HCEC 1CT (cell line): ENCODE measurements at places on chromosomes 6 and 20.
A peak's percentile ranks its signal among the peaks of the same experiment; 100 is the strongest.

DNA sequence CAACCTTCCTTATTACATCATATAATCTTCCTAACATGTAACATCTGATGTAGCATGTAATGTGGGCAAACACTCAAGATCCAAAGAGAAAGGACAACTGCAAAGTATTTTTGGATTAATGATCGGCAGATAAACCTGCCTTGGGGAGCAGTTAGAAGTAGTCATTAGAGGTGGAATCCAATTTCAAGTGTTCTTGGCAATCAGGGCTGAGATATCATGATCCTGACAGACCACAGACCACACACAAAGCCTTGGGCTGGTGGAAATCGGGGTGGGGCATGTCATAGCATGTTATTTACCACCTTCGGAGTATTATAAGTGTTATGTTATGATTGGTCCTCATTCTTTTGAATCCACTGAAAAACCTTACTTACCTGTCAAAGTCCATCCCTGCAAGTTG is 16.3 kb downstream of the NCOA5 start:
- no peak for DNase-seq

DNA sequence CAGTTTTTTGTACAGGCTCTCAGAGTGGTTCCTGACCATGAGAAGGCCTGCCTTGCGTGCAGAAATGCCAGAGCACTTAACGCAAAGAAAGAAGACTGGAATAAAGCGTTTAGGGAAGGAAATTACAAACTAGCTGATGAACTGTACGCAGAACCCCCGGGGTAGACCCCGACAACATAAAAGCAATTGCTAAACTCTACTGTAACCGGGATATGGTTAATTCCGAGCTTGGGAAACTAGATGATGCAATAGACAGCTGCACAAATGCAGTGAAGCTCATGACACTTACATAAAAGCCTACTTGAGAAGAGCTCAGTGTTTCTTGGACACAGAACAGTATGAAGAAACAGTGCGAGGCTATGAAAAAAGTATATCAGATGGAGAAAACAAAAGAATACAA is 35.7 kb downstream of the CITED2 start:
- DNase-seq: no peak

GRCh38 chr6:139942331-139942730 is 567.9 kb upstream of the CITED2 start:
- DNase-seq: no peak

GRCh38 chr6:110708295-110708950 is 106.8 kb downstream of the CDK19 start:
- peak; percentile 60 for DNase-seq

- DNase-seq: no peak
Measured at GRCh38 chr6:79967178-79967577, 19.8 kb upstream of the ELOVL4 start.

DNA sequence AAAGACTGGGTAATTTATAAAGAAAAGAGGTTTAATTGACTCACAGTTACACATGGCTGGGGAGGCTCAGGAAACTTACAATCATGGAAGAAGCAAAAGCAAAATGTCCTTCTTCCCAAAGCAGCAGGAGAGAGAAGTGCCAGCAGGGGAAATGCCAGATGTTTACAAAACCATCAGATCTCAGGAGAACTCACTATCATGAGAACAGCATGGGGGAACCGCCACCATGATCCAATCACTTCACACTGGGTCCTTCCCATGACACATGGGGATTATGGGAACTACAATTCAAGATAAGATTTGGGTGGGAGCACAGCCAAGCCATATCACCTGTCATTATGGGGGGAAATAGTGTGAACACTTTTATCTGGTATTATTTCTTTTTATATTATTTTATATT is 557.2 kb downstream of the EYS start:
- no peak for DNase-seq

DNA sequence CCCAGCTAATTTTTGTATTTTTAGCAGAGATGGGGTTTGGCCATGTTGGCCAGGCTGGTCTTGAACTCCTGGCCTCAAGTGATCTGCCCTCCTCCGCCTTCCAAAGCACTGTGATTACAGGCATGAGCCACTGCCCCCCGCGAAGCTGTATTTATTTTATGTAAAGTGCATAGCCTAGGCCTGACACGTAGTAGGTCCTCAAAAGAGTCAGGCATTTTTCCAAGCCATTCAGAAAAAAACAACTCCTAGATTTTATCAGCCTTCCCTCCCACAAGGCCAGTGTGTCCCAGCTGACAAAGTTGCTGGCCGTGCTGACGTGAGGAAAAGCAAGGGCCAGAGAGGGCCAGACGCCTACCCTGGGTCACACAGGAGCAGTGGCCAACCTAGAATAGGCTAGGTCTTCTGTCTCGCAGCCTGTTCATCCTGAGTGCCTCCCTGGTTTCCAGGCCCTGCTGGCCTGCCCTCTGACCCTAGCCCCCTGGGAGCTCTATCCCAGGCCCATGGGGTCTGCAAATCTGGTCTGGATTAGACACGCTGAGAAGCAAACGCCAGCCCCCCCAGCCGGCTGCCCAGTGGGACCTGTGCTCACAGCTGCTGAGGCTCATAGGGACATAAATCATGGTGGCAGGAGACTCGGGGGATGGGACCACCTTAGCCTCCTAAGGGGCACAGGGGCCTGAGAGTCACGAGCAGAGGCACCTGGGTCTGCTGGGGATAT is 11.8 kb downstream of the TCF15 start:
- DNase-seq: no peak

GRCh38 chr6:107154131-107154800 is 39.0 kb upstream of the BEND3 start:
- no peak for DNase-seq

DNA sequence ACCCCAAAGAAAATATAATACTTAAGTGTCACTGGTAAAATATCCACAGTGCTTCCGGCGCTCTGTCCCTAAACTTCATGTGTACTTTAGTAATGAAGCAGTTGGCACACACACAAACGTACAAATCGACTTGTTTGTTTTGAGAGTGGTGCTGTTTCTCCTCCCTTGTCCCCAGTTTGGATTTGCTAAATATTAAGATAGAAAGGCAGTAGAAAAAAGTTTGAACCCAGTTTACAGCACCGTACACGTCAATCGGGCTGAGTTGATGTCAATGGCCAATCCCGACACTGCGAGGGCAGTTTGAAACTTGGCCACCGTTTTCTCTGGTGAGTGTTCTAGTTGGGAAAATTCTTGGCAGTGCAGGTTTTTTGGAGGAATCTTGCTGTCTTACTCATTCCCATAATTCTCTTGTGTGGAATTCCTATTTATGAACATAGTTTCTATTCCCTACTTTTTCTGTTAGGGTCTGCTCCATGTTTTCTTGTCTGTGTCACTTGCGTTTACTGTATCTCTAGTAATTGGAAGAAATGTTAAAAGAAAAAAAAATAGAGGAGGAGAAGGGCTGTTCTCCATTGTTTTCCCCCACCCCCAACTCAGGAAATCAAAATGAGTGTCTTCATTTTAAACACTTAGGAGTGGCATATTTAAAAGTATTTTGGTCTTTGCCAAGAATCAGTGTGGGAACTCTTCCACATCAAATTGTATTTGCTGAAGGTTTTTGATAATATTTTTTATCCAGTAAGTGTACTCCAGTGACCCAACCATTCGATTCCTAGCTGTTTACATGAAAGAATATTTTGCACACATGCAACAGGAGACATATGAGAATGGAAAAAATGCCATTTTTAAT is 72.3 kb downstream of the OR2B2 start:
- DNase-seq: peak; percentile 92

DNA sequence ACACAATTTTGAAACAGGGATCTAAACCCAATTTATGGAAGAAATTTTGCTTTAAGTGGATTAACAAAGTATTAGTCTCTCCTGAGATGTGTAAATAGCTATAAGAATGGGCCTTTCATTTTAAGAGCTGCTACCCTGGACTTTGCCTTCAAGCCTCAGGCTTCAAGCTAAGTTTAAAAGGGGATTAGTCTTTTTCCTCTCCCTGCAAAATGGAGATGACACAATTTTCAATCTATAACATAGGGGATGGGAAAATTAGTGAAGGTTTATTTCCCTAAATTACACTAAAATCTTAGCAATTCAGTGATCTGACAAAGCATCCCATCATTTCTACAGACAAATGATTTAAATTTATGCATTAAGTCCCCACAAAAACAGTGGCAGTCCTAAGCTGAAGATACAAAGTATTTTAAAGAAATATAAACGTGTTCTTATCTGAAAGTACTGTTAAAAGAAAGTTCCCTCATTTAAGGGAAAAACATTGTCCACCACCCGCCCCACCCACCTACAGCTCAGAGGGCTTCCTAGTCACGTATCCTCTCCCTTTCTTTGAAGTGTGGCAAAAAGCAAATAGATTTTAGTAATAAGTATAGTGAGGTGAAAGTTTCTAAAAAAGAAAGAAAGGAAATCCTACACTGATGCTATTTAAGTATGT is 14.5 kb downstream of the ARHGAP18 start:
- no peak for DNase-seq

DNA sequence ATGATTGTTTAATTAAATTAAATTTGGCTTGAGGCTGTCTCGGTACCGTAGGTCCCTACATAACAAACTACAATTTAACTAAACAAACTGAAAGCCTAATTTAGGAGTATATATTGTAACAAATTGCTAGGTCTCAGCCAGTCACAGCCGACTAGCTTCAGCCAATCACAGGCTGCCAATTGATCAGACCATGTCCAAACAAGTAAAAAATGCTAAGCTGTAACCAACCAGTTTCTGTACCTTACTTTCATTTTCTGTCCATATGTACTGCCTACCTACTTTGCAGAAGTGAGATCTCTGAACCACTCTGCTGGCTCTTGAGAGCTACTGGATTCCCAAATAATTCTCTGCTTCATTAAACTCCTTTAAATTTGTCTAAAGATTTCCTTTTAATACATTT is 648.0 kb upstream of the GJE1 start:
- peak; percentile 41 for DNase-seq

DNA sequence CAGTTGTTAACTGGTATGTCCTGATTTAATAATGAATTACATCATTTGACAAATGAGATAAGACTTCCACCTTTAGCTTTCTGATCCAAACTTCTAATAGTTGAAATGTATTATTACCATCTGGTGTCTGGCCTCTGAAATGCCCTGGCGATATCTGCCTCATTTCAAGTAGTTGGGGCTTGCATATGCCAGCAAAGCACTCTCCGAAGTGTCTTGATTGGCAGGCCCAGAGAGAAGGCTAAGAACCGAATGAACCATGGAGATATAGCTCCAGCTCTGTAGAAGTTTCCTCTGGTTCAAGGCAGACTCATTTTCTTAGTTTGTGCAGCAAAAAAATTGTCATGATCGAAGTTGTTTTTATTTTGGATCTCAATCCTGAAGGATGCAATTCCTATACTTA is 13.4 kb upstream of the HIVEP2 start:
- DNase-seq: no peak

GRCh38 chr20:4925842-4926530 is 75.3 kb downstream of the SLC23A2 start:
- peak; percentile 45 for DNase-seq

- no peak for DNase-seq
Measured at GRCh38 chr6:2871102-2871501, 29.4 kb upstream of the SERPINB1 start.

DNA sequence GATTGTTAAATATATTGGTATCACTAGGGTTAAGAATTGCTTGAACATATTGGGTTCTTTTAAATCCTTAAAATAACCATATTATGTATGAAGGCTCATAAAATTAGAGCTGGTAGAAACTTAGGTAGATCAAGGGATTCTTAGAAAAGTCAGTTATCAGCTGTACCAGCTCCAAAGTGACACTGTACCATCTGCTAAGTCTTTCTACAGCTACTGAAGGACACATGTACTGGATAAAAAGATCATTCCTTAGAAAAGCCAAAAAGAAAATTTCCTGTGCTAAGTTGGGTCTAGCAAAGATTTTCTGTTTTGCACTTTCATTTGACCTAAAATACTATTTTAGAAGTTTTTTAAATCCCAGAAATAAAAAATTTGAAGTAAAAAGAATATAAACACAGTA is 130.4 kb downstream of the CD164 start:
- no peak for DNase-seq

- no peak for DNase-seq
Measured at GRCh38 chr20:11044561-11044960, 370.8 kb upstream of the JAG1 start.

DNA sequence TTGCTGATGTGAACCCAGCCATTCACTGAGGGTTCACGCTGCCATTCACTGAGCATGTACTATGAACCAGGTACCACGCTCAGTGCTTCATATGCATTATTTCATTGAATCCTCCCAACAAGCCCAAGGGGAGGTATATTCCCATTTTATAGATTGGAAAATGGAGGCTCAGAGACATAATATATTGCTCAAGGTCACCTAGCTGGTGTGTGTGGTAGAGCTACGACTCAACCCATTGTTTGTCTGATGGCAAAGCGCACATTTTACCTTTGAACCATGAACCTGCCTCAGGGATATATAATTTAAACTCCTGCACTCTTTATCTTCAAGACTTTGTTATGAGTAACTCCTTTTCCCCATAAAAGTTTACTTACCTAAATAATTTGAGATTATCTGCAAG is 28.3 kb downstream of the FERMT1 start:
- DNase-seq: no peak

DNA sequence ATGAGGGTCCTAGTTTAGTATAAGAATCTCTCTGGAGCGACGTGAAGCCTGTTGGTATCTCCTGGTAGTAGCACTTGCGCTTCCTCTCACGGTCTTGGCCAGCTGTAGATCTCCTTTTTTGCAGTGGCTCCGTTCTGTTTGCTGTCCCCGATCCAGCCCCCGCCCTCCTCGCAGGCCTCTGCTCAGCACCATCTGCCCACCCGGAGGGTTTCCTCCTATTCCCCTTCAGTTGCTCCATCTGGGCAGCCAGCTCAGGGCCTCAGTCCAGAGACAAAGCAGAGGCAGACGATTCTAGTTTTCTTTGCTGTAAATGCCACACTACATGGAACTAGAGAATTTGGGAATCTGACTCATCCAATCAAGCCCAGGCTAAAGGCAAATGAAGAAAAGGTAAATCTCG is 126.6 kb downstream of the TIAM2 start:
- DNase-seq: no peak

GRCh38 chr6:13846841-13847240 is 32.5 kb upstream of the MCUR1 start:
- DNase-seq: no peak

DNA sequence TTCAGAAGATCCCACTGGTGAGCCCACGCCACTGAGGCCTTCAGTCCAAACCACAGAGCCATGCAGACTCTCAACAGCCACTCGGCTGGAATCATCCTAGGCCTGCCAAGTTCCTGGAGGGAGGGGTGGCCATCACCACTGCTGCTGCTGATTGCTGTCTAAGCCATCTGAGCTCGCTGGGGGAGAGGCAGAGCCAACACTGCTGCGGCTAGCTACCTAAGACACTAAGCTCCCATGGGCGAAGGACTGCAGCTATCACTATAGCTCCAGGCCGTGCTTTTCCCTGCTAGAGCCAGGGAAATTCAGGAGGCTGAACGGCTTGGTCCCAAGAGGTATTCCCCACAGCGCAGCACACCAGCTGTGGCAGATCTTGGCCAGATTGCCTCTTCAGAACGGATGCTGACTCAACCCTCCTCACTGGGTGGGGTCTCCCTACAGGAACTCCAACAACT is 73.6 kb downstream of the TBC1D32 start:
- peak; percentile 85 for DNase-seq

- no peak for DNase-seq
Measured at GRCh38 chr20:57470212-57470522, 54.8 kb downstream of the CTCFL start.
